ENCODE measurements at places on chromosomes 2 and 18.

GRCh38 chr18:45980229-45980628 lies 13.1 kb upstream of the EPG5 start:
- no peak for DNase-seq

- peak; percentile 99 for DNase-seq
Measured at GRCh38 chr2:223465793-223466192, 136.4 kb downstream of the SCG2 start.

DNA sequence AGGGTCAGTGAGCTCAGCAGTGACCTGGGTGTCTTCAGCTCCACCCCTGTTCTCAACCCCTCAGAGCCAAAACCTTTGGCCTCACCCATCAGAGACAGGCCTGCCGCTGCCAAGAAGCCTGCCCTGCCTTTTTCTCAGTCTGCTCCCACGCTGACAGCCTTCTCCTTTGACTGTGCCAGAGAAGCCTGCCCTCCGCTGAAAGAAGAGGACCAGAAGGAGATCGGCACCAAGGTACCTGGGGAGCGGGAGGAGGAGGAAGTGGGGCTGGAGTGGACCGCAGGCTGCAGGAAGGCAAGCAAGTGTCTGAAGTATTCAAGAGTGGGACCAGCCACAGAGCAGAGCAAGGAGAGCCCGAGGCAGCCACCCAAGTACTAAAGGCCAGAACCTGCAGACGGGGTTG lies 33.2 kb downstream of the TOGARAM2 start:
- no peak for DNase-seq

GRCh38 chr2:186125625-186126024 lies 360.4 kb upstream of the ZC3H15 start:
- no peak for DNase-seq

- DNase-seq: no peak
Measured at GRCh38 chr2:129428086-129428660, 551.3 kb upstream of the RAB6C start.

DNA sequence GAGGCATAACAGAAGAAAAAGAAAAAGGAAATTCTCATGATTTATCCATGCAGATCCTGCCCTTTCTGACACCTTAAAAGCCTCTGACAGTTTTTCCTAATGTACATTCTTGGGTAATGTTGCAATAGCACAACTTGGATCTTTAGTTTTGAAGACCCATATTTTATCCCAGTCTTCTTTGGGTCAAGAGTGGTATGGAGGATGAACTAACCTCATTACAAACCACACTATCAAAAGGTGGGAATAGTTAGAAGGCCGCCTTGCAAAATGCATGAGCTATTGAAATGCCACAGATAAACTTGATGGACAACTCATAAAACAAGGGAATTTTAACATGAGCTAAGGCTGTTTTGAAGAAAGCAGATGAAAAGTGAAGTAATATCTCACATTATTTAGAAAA lies 1479.8 kb upstream of the ACVR2A start:
- DNase-seq: no peak

- no peak for DNase-seq
Measured at GRCh38 chr18:75179819-75180600, 28.9 kb downstream of the PTGR3 start.

DNA sequence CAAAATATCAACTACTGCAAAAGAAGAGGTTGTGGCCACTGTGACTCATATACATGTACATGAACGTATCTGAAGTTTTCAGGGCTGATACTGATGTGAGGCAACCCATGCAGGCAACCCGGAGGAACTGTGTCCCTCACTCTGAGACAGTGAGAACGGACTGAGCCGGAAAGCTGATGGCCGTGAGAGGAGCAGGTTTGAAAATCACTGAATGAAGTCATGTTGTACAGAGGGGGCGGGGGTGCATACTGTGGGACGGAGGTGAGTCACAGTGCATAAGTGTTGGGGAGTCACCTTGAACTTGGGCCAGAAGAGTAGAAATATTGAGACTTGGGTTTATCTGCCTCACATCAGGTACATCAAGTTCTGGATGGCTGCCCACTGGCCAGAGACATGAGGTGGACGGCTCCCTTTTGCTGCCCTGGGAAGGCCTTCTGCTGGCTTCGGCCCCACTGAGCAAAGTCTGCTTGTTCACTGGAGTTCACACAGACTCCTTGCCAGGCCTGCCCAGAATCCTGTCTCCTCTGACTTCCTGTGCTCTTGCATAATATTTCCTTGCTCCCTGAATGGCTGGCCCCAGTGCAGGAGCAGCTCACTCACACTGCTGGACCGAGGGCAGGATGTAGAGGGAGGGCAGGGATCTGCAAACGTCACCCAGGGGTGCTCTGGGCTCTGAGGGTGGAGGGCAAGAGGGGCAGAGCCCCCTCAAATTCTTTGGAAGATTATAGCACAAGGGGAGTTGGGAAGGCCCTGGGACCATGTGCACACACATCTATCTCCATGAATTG lies 18.1 kb downstream of the EPAS1 start:
- DNase-seq: peak; percentile 97

GRCh38 chr2:222087998-222088397 lies 210.8 kb downstream of the PAX3 start:
- no peak for DNase-seq

DNA sequence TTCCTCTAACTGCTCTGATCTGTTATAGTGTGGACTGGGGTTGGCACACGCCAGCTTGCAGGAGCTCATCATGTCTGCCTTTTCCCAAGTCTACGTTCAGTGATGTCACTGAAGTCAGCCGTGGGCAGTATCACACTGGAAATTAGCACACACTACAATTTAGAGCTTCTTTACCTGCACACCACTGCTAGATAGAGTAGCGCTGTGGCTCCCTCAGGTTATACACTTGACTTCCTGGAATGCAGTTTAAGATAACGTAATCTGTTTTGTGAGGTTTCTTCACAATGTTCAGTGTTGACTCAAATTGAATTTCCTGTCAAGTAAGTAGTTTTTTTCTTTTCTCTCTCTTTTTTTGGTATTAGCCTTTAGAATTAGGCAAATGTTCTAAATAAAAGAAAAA lies 487.2 kb downstream of the DCDC2C start:
- DNase-seq: no peak

DNA sequence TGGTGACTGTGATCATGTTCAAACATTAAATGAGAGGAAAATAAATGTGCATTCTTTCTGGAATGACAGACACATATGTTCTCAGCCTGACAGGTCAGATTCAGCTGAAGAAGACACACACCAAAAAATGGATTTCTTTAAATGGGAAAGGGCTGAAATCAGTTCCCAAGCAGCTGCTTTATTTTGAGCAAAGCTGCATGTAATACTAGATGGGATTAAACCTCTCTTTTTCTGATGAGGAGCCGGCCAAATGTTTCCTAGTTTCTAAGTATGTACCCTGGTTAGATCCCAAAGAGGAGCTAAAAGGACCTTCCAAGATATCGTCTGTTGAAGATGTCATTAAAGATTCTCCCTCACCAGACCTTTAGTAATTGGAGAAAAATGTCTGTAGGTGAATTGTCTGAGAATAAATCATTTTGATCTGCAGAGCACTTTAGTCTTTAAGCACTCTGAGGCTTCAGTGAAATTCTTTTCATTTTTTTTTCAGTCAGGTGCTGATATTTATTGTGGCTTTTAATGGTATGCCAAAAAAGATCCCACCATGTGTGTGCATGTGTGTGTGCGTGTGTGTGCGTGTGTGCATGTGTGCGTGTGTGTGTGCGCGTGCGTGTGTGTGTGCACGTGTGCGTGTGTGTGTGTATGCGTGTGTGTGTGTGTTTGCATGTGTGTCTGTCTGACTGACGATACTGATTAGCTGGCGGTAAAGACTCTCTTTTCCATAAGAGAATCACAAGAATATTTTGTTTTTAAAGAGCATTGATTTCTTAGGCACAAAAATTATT lies 175.8 kb downstream of the IRS1 start:
- peak; percentile 4 for DNase-seq

DNA sequence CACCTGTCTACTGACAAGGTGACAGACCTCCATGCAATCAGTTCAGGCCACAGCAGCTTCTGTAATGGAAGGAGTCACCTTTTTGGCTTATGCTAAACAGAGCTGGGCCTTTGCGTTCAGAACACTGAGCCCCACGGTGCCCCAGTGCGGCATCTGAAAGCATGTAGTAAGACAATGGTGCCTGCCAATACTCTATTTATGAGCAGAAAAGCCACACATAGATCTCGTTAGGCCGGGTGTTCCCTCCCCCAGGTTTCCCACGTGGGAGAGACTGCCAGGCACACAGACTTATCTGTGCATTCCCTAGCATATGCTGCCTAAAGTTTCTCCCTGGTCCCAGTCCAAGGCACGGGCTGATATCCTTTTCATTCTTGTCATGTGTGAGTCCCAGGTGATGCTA lies 150.9 kb downstream of the ACTR3 start:
- DNase-seq: no peak

- no peak for DNase-seq
Measured at GRCh38 chr2:152100961-152101360, 2.1 kb upstream of the CACNB4 start.

GRCh38 chr18:46809145-46809544 lies 52.3 kb upstream of the ST8SIA5 start:
- DNase-seq: peak; percentile 2

DNA sequence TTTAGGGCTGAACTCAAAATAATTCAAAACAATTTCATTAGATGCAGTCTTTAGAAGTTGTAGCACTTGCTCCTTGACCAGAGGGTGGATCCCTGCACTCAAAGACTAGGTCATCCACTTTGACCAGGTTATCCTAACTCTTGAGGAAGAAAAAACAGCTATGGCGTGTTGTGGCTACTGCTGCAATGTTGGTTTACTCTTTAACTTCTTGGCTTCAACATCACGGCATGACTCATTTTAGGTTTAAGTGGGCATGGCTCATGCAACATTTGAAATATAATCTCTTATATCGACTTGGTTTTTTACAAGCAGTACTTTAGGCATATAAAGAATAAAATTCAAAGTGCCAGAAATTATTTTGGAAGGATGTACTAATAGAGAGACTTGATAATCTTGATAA lies 35.4 kb downstream of the ANKRD29 start:
- DNase-seq: peak; percentile 76

DNA sequence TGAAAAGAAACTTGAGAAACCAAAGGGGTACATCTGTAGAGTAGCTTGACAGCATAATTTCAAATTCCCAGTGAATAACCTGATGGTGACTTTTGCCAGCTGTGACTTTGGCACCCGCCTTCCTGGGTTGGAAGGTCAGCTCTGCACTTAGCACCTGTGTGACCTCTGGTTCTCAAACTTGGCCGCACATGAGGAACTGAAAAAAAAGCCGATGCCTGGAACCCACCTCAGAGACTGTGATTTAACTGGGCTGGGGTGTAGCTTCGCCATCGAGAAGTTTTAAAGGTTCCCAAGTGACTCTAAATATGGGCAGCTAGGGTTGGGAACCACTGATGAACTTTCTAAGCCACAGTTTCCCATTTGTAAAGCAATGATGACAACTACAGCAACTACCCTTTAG lies 6.5 kb downstream of the EFEMP1 start:
- no peak for DNase-seq

DNA sequence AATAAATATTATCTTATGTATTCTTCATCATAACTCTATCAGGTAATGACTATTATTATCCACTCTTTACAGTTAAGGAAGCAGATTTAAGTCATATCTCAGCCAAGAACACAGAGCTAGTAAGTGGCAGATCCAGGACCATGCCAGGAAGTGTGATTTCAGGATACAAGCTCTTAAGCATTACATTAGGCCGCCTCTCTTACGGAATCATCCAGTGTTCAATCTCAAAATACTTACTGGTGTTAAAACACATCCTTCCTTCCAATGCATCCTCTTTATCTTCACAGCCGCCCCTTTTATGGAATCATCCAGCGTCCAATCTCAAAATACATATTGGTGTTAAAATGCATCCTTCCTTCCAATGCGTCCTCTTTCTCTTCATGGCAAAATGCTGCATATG lies 14.7 kb upstream of the RGPD4 start:
- no peak for DNase-seq

DNA sequence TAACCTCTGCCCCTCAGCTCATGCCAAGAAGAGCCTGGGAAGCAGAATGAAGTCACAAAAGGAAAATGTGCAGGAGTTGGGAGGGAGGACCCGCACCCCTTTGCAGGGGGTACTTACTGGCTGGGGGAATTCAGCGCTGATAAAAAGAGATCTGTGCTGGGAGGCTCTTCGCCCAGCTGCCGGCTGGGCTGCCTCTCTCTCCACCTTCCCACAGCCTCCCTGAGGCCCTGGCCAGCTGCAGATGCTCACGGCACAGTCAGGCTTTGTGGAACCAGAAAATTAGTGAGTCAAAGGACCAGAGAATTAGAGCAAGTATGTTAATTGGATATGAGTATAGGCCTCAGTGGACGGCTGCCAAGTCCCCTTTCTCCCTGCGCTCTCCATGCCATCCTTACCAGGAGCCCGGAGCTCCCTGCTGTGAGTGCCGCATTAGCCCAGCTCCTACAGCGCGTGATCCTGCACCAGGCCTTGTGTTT lies 181.7 kb upstream of the SH3BP4 start:
- peak; percentile 21 for DNase-seq

All from fibroblast of the aortic adventitia (primary cell).